ENCODE measurements at places on chromosomes 4 and X.

- no peak for DNase-seq
Measured at GRCh38 chr4:138192113-138192512, 50.0 kb downstream of the SLC7A11 start.

- no peak for DNase-seq
Measured at GRCh38 chr4:145829629-145830395, 108.8 kb downstream of the ZNF827 start.

- no peak for DNase-seq
Measured at GRCh38 chr4:42673082-42673425, 16.1 kb upstream of the ATP8A1 start.

DNA sequence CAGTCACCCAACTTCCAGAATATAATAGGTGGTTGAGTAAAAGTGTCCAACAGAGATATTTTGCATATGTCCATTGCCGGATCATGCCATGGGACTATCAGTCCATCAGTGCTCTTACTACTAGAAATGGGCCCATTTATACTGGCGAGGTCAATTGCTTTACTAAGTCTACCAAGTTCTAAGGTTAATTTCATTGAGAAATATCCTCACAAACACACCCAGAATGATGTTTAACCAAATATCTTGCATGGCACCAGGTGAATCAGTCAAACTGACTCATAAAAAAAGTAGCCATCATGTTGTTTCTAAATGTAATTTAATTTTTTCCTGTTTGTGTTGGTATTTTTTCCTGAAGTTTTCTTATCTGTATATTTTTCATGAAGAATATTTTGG, 1217.0 kb downstream of the RAPGEF2 start:
- DNase-seq = no peak

DNA sequence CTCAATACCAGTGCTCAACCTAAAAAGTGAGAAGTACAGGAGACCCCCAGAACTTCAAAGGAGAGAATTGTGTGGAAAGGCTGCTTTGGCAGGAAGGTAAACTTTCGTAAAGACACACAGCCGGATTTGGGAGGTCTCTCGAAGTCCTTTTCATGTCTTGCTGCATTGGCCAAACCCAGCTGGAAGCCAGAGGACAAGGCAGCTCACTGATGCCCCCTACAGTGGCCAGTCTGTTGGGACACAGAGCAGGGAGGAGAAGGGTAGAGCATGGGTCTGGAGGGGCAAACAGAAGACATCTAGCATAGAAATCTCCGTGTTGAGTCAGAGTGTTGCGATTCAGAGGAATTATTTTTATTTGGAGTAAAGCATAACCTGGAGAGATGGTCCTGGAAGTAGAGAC, 198.9 kb downstream of the ANK2 start:
- no peak for DNase-seq

DNA sequence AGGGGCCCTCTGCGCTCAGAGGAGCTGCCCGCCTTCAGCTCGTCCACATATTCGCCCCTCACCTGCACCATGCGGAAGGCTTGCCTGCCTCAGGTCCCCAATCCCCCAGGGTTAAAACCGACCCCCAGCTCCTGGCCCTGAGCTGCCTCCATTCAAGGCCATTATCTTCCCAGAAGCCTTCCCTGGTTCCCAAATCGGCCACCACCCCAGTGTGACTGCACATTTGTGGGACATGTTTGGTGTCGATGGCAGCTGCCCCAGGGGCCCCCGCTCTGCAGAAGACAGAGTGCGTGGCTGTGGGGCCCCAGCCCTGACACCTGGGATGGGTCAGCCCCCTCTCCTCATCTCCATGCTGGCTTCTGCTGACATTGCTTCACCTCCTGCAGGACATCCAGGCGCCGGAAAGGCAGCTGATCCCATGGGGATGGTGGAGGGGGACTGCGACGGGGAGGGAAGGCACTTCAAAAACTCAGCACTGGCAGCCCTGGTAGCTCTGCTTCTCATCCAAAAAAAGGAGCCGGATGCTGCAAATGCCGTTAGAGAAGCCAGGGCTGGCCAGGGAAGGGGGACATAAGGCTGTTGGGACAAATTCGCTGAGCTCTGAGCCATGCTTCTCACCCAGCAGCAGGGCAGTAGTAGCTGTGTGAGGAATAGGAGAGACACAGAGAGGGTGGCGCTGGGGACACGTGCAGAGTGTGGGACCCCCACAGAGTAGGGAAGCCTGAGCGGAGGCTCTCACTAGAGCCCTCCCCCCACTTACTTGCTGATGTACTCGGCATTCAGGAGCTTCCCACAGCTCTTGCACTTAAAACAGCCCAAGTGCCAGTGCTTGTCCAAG, 78.5 kb downstream of the ABLIM2 start:
- no peak for DNase-seq

- no peak for DNase-seq
Measured at GRCh38 chr4:130110770-130111169, 1014.8 kb downstream of the C4orf33 start.

DNA sequence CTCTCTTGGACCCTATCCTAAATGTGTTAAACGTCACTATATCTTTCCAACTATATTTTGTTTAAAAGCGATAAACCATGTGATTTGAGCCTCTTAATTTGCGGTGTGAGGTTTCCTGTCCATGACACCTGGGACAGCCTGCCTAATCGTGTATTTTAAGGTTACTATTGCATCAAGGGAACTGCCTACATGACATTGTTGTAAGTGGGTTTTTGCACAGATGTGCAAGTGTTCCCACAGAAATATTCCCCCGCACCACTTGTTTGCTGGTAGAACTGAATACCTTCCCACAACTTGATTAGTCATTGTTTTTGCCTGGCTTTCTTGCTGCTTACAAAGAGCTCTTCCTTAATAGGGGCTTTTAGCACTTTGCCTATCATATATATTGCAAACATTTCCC, 5.1 kb upstream of the FAM184B start:
- DNase-seq = peak; percentile 20

Data from DND-41 (cell line).